Fibroblast of pulmonary artery (primary cell): ENCODE measurements at places on chromosomes 13 and 19.
A peak's percentile ranks its signal among the peaks of the same experiment; 100 is the strongest.

DNA sequence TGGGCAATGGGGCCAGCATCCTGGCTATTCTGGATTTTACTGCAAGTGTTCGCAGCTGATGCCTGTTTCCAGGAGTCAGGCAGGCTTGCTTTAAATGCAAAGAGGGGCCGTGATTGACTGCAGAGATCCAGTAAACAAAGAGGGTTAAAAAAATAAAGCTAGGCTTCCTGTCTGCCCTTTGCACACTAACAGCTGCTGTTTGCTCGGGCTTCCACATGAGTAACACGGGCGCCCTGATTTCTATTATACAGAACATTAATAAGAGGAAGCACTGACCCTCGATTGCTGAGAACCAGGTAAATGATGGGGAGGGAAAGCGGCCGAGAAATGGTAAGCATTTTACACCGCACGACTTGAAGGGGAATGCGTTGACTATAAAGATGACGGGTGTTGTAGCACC, 254.2 kb upstream of the ZNF507 start:
- DNase-seq: no peak

- DNase-seq: no peak
Measured at GRCh38 chr13:60009300-60010253, 154.2 kb downstream of the DIAPH3 start.

DNA sequence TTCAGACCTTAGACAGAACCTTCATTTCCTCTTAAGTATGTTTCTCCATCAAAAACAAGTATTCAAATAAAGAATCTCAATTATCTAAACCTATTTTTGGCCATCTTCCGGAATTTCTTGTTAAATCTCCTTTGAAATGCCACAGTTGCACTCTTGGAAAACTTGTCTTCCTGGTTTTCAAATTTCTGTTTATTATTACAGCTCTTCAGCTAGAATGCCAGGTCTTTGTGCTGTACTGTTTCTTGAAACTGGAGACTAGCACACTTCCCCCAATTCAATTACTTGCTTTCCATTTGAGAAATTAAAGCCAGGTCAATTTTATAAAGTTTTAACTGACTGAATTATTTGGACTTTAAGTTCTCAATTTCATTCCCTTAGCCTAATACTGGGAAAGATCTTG, 10.2 kb downstream of the KCNRG start:
- no peak for DNase-seq

- DNase-seq: peak; percentile 43
Measured at GRCh38 chr19:32041681-32042292, 303.6 kb upstream of the ZNF507 start.

- no peak for DNase-seq
Measured at GRCh38 chr13:106989876-106990275, 421.9 kb upstream of the ARGLU1 start.

DNA sequence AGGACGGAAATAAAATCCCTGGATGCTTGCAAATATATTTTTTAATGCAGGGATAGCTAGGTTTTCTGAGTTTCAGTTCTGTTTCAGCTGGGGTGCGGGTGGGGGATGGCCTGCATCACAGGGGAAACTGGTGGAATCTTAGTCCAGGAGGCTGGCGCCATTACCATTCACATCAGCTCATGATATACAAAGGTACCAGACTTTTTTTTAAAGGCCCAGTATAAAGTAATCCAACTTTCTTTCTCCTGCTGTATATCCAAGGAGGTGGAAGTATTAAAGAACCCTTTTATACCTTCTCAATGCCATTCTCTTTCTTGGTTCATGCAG, 343.8 kb downstream of the KCNRG start:
- no peak for DNase-seq

DNA sequence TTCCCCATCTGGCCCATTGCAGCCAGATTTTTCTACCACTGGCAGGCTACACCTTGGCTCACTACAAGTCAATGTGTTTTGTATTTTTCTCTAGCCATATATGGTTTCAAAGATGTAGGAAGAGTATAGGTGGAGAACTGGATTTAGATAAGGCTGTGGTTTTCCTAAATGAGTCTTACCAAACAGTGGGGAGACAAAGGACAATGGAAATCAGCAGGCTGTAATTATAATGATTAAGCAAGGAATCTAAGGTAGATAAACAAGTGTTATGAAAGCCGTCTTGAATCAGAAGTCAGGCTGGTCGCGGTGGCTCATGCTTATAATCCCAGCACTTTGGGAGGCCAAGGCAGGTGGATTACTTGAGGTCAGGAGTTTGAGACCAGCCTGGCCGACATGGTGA, 11.2 kb downstream of the IGFL1 start:
- DNase-seq: no peak
